ENCODE measurements at places on chromosomes 11 and 22.

DNA sequence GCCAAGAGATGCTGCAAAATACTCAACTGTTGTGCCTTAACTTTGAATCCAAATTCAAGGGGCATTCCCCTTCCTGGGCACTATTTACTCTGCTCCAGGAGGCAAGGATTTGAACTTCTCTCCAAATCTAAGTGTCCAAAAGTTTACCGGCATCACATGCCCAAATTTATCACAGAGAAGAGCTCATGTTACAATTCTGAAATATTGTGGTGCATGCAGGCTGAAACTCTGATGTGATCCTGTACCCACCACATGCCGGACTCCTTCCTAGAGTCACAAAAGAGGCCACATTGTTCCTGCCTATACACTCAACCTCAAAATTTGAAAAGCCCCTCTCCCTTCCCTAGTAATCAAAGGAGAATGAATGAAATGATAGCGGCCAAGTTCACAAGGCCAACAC is 1.3 kb downstream of the TRAF6 start:
- DNase-seq = no peak

- DNase-seq = no peak
Observed at GRCh38 chr11:128644576-128644975, 49.3 kb upstream of the FLI1 start.

- no peak for DNase-seq
Observed at GRCh38 chr22:24807284-24807950, 1.4 kb downstream of the SGSM1 start.

- DNase-seq = no peak
Observed at GRCh38 chr22:46145361-46145851, 4.9 kb upstream of the PPARA start.

- DNase-seq = no peak
Observed at GRCh38 chr11:95821640-95822039, 31.3 kb downstream of the CEP57 start.

DNA sequence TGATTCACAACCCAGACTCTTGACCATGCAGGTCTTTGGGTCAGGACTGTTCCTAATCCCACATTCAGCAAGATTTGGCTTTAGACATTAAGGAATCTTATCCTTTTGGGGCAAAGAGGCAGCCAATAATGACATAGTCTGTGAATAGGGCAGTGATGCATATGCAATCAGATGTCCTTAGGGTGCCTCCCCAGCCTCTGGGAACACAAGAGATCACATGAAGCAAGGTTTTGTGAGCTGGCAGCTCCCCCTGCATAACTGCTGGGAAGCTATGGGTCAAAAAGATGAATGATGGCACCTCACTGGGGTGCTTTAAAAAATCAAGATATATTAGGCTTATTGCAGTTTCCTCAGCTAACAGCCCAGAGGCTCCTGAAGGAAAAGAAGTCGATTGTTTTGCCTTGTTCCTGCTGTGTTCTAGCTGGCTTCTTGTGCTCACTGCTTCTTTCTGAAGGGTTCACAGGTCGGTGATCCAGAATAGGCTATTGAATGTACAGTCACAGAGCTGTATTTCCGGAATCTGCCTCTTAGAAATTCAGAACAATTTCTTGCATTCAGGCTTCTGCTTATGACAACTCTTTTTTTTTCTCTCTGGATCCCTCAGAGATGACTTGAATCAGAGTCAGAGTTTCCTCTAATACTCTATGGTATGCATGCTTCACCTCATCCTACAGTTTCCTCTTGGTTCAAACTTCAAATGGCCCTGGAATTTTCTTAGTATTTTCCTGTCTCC is 31.7 kb downstream of the INSC start:
- no peak for DNase-seq

- no peak for DNase-seq
Observed at GRCh38 chr11:96103102-96103501, 179.2 kb upstream of the MTMR2 start.

GRCh38 chr11:17171916-17172315 is 35.9 kb downstream of the PIK3C2A start:
- no peak for DNase-seq

DNA sequence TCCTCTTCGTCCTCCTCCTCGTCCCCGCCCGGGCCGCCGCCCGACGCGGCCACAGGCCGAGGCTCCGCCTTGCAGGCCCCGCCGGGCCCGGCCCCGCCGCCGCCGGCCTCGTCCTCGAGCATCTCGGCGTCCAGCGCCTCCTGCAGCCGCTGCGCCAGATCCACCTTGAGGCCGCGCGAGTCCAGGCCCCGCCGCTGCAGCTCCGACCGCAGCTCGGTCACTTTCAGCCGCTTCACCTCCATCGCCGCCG is 417 bp downstream of the HNRNPUL2 start:
- no peak for DNase-seq

- DNase-seq = no peak
Observed at GRCh38 chr11:101091781-101092180, 37.8 kb downstream of the PGR start.

DNA sequence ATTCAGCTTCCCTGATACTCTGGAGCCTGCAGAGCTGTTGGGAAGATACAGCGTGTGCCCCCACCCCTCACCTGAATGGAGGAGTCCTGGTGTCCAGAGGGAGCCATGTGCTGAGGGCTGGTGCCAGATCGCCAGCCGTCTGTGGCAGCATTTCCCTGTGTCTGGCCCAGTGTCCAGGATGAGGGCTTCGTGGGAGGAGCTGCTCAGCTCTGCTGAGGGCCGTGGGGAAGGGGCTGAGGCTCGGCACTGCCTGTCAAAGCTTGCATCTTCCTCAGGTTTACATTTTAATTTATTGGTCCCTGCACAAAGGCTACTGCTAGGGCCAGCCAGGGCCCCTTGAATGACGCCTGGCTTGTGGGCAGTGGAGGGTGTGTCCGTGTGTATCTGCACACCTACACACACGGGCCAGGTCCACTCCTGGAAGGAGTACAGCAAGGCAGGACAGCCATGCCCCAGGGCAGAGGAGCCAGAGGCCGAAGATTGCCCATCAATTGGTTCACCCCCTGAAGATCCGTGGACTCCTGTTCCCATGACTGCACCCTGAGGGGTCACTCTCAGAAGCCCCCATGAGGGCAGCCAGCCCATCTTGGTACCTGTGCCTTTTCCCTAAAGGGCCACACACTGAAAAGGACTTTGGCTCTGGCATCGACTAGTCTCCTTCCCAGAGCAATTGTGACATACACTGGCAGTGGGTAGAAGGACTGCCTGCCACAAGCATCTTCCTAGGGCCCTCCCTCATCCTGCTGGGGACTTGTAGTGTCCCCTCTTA is 107.7 kb upstream of the PARVA start:
- no peak for DNase-seq
